ENCODE measurements at places on chromosomes 7 and 10.
A peak's percentile ranks its signal among the peaks of the same experiment; 100 is the strongest.

GRCh38 chr7:131501422-131501821 lies 55.0 kb downstream of the PODXL start:
- DNase-seq = peak; percentile 41

DNA sequence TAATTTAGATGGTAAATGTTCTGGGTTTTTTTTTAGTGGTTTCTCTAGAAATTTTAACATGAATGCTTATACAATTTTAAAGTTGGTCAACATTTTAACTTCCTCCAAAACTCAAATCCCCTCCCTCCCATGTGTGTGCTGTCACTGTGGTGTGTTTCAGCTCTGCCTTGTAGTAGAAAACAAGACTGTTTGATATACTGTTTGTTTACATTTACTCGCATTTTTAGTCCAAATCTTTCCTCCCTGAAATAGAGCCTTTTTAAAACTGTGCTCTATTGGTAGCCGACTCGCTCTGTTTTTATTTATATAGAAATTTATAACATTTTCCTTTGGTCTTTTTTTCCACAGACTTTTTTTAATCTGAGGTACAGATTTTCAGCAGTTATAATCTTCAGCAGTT lies 19.3 kb downstream of the PROSER2 start:
- no peak for DNase-seq

DNA sequence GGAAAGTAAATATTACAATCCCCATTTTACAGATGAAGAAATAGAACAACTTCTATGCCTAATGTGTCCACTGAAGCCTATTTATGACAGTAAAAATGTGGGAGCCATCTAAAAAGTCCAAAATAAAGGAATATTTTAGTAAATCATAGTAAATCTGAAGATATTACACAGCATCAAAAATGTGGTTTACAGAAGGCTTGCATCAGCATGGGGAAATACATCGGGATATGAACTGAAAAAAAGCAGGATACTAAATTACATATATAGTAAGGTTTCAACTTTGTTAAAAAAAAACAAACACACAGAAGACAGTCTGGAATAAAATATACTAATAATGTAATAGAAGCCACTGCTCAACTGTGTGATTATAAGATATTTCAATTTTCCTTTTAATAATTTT lies 20.8 kb downstream of the CPA1 start:
- DNase-seq = no peak

- no peak for DNase-seq
Observed at GRCh38 chr7:120205101-120205500, 67.9 kb upstream of the KCND2 start.

DNA sequence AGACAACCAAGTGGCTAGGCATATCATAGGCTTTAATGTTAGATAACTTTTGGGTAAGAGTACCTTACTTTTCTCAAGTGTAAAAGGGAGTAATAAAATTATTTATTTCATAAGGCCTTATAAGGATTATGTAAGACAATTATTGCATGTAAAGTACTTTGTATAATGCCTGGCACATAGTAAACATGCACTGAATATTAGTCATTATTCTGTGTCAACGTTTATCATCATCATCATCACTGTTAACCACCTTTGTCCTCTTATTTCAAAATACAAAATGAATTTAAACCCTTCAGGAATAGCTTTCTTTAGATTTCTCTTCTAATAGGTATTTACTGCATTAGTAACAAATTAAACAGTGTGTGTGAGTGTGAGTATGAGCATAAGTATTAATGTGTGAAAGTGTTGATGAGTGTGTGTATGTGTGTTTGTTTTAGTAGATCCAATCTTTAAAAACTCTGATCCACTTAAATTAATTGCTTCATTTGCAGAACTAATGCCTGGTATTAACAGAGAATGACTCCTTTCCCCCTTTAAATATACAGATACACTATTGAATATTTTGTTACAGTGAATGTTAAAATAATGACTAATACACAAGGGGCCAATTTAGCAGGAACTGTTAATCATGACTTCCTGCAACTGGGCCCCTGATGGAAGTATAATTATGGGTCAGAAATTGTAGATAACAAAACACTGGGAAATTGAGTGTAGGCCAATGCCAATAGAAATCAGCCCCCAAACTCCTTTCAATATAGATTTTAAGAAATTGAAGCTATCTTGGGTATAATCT lies 213.3 kb upstream of the FZD8 start:
- DNase-seq = no peak

- no peak for DNase-seq
Observed at GRCh38 chr10:95467162-95467599, 94.0 kb downstream of the SORBS1 start.

DNA sequence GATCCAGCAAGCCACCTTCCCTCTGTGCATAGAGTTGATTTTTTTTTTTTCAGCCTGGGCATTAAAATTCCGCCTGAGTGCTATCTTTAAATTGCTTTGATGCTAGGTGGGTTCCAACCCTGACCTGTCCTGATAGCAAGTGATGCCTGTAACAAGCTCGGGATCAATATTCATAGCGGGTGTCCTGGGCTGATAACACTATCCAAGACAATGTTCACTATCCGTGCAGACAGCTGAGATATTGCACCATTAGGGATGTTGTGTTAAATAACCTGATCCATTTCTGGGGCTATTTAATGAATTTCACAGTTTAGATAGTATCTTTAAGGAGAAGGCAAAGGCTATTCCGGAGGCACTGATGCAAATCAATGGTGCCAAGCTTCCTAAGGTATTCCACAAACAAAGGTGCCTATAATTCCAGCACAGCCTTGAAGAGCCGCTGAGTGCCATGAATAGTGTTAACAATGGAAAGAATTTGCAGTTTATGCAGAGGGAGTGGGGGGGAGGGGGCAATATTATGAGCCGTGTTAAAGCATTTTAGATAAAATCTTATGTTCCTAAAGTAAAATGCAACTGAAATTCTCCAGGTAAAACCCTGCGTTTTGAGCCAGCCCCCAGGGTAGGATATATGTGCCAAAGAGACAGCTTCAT lies 4.2 kb upstream of the NKX1-2 start:
- DNase-seq = no peak

- no peak for DNase-seq
Observed at GRCh38 chr7:105577251-105577650, 4.0 kb downstream of the EFCAB10 start.

DNA sequence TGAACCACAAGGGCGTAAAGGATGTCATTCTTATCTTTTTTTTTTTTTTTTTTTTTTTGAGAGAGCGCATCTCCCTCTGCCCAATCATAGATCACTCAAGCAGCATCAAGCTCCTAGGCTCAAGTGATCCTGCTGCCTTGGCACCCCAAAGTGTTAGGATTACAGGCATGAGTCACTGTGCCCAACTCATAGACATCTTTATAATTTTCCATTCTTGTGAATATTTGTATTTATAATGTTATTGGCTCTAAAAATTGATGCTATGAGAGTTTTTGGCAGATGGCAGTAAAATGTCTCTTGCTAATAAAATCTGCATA lies 128.7 kb downstream of the AKR1D1 start:
- DNase-seq = no peak

- DNase-seq = no peak
Observed at GRCh38 chr7:111873326-111873646, 311.0 kb upstream of the IMMP2L start.

DNA sequence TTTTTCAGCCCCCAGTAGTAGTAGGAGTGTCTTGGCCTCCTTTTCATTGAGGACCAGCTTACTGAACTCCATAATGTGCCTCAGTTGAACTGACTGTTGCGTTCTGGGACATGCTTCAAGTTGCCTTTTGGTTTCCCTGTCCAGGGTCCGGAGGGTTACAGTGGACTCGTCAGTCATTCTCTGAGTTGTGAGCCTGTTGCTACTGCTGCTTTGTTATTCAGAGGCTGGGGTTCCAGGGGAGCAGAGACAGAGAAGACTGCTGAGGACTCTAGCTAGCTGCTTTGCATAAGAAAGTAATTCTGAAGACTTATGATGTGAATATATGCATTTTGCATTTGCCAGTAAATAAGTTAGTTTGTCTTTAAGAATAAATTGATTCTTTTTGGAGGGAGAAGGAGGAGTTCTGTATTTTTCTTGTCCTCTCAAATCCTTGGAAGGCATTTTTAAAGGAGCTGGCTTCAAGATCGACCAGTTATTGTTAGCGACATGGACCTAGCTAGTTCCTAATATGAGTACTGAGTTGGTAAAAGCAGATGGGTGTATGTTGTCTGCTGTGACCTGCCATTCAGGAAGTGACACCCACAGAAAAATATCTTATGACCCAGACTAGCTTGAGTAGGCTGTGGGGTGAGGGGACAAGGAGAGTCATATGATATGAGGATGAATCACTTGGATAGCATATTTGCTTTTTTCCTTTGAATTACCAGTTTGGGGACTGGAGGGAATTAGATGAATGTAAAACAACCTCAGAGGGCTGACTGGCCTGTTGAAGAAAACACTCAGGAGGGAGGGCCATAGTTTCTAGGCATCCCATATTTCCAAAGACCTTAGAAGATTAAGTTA lies 8.3 kb downstream of the PI4K2A start:
- DNase-seq = no peak

GRCh38 chr7:39054731-39055130 lies 77.0 kb downstream of the POU6F2 start:
- DNase-seq = no peak

GRCh38 chr7:121992068-121992467 lies 119.1 kb downstream of the PTPRZ1 start:
- DNase-seq = no peak

- no peak for DNase-seq
Observed at GRCh38 chr7:69879989-69880388, 281.7 kb downstream of the AUTS2 start.
